ENCODE measurements at places on chromosomes 5 and 9.

- DNase-seq, result no peak
Observed at GRCh38 chr5:133962801-133963476, 5.5 kb downstream of the C5orf15 start.

DNA sequence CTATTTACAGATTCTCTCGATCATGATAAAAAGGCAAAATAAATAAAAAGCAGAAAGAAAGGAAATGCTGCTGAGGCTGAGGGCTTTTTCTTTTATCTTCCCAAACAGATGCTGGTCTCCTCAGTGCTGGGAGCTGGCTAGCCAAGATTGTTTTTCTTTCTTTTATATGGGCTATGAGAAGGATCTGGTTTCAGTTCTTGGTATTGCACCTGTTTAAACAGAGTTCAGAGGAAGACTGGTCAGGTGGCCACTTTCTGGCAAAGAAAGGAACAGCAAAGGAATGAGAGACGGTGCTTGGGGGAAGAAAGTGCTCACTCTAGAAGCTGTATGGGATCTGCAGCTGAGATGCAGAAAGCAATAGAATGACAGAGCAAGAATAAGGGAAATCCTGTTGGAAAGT is 88.9 kb downstream of the SLF1 start:
- DNase-seq, result no peak

- DNase-seq, result no peak
Observed at GRCh38 chr9:137106662-137107250, 7.8 kb downstream of the DPP7 start.

GRCh38 chr5:145776886-145777285 is 58.3 kb downstream of the PRELID2 start:
- no peak for DNase-seq

GRCh38 chr9:92422611-92423338 is 1.5 kb downstream of the OMD start:
- DNase-seq, result no peak

GRCh38 chr5:5383461-5383860 is 39.0 kb upstream of the ICE1 start:
- DNase-seq, result no peak

GRCh38 chr9:81896070-81896469 is 32.2 kb upstream of the SPATA31D4 start:
- no peak for DNase-seq

DNA sequence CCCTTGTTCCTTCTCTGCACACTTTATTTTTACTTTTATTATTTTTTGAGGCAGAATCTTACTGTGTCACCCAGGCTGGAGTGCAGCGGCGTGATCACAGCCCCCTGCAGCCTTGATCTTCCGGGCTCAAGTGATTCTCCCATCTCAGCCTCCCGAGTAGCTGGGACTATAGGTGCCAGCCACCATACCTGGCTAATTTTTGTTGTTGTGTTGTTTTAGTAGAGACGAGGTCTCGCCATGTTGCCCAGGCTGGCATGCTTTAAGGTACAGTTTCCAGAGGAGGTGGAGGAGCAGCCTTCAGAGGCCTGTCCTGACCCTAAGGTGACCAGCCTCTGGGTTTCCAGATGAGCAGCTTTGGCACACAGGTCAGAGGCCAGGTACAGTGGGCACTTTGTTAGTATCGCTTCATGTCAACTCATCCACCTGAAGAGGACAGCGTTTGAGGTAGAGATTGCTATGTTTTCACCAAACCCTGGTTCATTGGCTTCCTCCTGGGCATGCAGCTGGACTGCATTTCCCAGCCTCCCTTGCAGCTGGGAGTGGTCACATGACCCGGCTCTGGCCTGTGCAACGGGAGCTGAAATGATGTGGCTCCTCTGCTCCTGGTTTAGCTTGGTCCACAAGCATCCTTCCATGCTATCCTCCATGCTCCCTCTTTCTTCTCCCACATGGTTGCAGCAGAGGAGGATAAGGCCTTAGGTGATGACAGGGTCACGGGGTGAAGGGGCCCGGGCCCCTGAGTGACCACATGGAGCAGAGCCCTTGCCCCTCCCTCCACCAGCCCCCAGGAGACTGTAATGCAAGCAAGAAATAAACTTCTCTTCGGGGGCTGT is 139.3 kb upstream of the IER5L start:
- DNase-seq, result no peak
